ENCODE measurements at places on chromosomes 6 and 20.

- no peak for DNase-seq
Measured at GRCh38 chr6:127338936-127339335, 4.5 kb downstream of the ECHDC1 start.

DNA sequence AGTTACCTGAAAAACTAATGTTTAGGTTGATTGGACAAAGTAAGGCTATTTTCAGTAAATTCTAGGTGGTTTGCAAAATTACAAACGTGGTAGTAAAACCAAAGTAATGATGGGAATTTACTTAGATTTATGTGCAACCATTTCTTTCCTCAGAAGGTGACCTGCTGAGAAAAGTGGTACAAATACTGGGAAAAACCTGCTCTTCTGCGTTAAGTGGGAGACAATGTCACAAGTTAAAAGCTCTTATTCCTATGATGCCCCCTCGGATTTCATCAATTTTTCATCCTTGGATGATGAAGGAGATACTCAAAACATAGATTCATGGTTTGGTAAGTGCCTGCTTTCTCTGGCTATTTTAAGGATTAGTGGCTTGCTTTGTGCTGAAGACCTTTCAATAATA, 18.2 kb downstream of the TPX2 start:
- no peak for DNase-seq

DNA sequence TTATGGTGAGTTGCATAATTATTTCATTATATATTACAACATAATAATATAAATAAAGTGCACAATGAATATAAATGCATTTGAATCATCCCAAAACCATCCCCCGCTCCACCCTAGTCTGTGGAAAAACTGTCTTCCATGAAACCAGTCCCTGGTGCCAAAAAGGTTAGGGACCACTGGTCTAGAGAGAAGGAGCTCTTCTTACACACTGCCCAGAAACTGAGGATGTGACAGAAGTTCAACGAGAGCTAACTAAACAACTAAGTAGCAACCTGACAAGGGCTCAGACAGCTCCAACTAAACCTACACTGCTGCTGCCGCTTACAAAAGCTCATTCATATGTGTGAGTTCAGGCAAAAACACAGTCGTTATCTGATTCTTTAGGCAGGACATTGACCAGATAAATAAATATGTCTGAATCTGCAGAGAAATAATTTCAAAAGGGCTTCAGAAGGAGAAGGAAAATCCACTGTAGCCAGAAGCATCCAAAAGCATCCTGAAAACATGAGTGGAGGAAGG, 125.9 kb downstream of the ATXN1 start:
- DNase-seq, result no peak

DNA sequence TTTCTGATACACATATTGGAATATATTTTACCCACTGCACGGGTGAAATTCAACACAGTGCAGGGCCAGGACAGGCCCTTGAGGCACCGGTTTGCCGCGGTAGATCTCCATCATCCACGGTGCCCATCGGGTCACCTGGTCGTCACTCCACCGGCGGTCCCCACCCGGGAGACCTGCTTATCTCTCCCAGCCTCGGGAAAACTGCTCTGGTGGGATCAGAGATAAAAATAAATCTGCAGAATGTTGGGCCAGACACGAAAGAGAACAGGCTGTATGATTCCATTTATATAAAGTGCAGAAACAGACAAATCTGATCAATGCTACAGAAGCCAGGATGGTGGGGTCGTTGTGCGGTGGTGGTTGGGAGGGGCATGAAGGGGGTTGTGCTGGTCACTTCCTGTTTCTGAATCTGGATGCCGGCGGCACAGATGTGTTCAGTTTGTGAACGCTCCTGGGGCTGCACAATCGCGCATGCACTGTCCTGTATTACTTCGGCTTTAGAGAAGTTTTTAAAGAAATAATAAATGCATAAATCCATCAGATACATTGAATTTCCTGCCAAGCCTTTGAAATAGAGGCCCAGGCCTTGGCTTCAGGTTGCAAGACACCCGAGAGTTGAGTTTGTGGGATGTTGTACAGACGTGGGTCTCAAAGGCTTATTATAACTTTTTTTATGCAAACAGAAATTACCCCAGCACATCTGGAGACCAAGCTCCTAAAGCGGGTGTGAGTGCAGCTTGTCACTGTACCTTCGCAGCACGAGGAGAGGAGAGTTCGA, 54.3 kb downstream of the ANKRD60 start:
- no peak for DNase-seq

DNA sequence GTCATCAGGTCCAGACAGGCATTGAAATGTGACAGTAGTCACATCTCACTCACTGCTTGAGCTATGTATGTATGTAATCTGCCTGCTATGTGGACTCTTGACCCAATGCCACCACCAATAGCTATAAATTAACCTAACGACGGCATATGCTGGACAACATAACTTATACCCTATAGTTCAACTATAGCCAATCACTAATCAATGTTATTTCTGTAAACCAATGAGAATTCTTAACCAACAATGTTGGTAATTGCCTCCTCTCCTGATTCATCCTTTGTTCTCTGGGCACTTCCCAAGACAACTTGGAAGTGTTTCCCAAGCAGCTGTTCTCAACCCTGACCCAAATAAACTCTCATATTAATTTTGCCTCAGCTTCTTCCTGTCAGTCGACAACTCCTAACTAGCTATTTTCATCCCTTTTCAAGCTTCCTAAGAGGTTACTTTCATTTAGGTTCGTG, 24.1 kb upstream of the SERPINB1 start:
- DNase-seq, result no peak

DNA sequence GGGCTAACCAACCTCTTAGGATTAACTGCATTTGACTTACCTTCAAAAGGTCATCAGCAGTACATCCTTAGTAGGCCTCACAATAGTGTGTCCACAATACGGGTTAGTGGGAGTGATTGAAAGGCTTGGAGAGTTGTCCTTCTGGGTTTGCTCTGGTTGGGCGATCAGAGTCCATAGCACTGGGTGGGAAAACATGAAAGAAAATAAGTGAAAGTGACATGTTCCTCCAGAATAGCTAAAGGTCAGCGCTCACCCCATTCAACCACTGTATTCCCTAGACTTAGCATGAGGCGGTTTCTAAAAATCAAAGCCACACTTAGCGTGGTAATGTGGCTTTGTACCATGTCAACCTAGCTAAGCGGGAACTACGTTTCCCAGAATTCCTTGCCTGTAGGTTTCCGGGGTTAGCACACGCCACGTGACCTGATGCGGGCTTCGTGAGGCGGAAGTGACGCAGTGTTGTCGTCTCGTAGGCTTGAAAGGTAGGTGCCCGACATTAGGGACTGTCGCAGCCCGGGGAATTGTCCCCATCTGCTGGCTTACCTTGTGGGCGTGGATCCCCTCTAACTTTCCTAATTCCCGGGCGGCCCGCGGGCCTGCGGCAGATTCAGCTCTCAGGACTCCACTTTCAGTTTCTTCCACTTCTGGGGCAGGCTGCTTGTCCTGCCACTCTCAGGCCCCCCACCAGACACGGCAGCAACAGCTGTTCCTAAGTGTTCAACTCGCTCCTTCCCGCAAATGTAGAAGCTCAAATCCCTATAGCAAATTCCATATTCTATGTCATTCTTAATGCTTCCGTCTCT, 19.8 kb upstream of the SCP2D1 start:
- peak; percentile 94 for DNase-seq

GRCh38 chr6:141463237-141463977, 669.3 kb upstream of the GJE1 start:
- no peak for DNase-seq

DNA sequence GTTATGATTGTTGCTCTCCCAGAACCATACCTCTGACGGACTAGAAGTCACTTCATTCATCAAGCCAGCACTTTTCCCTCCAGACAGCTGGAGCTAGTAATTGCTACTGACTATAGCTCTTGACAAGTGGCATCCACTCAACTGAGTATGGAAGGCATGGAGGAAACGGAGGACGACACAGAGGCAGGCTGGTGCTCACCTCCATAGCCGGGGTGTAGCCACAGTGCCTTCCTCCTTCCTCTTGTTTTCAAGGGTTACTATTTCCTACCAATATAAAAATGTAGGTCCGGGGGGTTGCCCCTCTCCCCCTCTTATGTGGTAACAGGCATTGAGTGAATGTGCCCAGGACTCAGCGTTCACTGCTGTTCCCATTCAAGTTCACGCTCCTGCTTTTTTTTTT, 23.5 kb upstream of the FOXC1 start:
- DNase-seq, result no peak

DNA sequence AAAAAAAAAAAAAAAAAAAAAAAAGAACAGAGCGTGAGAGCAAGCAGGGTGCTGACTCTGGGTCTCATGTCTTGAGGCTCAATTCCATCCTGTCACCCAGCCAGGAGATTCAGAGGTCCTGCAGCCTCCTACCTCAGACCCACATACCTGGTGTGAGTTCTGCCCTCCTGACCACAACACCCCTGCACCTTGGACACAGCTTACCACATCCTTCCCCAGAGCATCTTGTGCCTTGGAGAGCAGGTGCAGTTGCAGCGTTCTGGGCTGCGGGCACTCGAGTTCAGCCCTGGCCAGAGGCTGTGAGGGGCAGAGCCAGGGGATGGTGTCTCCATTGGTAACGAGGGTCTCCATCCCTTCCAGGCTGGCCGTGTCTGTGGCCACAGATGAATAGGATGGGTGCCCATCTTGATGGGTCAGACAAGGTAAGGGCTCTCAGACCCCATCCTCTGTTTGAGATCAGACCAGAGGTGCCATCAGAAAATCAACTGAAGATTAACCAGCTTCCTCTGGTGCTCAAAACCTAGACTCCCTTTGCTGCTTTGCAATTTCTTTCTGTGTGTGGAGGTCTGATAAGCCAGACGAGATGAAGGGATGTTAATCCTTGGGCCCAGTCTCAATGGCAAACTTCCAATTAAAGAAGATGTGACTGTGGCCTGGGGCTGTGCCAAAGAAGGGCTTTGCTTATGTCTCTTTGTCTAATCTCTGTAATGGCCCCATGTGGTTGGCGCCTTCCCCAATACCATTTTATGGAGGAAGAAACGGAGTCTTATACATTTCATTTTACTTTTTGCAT, 14.7 kb upstream of the ZNF831 start:
- DNase-seq, result no peak

GRCh38 chr6:149324428-149324827, 6.9 kb downstream of the TAB2 start:
- DNase-seq, result no peak

DNA sequence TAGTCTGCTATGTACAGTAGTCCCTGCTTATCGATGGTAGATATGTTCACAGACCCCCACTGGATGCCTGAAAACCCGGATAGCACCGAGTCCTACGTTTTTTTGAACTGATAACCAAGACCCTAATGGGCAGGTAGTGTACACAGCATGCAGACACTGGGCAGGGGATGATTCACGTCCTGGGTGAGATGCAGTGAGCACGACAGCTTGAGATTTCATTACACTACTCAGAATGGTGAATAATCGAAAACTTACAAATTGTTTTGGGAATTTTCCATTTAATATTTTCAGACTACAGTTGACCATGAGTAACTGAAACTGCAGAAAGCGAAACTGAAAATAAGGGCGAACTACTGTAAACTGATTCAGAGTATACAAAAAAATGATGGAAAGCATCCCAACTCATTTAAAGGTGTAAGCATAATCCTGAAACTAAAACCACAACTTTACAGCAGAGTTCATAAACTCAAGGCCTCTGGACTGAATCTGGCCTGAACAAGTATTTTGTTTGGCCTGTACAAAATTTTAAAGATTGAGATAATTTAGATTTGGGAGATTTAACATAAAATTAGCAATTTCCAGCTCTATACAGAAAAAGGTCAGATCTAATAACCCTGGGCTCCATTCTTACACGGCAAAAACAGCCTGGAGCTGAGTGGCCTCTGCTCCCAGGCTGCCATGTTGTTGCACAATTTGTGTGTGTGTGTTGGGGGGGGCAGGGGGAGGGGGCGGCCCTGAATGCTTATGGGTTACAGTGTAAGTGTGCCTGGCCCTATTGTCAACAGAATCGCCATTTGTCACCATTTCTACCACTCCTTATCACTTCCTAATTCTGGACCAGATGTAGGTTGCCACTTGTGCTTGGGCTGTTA, 34.9 kb downstream of the RNF24 start:
- DNase-seq, result no peak

- DNase-seq, result no peak
Measured at GRCh38 chr20:53844259-53844658, 226.1 kb downstream of the BCAS1 start.

DNA sequence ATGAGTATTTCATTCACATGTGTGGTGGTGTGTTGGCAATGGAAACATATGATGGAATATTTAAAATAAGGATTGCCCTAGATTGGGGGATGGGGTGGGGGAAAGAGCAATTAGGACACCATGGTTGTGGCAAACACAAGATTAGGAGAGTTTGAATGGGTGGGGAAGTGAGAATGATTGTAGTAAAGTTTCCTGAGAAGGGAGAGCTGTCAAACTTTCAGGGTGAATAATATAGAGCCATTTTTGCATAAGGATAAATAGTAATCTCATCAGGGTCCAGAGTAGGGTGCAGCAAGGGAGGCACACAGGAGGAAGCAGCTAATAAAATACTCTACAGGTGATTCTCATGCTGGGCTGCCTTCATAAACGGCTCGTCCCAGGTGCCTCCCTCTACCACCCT, 294.9 kb upstream of the MARCKS start:
- no peak for DNase-seq

- no peak for DNase-seq
Measured at GRCh38 chr6:11535801-11536230, 1.7 kb upstream of the TMEM170B start.

DNA sequence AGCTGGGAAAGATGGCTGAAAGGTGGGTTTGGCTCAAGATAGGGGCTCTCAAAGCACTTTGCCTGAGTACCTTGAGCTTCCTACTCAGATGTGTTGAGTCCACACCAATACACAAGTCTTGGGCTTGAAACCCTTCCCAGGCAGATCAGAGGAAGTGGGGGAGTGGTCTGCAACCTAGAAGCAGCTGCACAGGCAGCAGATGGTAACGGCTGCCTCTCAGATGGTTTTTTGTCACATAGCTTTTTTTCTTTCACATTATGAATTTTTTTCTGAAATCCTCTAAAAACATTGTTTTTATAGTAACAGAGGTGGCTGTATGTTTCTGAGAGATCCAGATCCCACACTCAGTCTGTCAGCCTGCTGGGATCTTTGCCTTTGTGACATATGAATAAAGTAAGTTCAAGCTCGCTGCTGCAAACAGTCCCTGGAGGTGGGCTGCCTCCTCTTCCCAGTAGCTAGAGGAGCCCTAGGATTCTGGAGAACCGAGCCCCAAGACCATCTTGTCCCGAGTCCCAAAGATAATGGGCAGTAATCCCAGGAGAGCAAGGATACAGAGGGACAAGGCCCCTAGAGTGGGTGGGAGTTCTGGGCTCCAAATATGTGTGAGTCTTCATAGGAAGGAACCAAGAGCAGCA, 97.1 kb upstream of the TOP1 start:
- DNase-seq, result no peak

All from SK-N-DZ (cell line).